ENCODE measurements at places on chromosomes 2 and 18.

- DNase-seq, result peak; percentile 68
Observed at GRCh38 chr2:28716265-28716865, 35.3 kb upstream of the PPP1CB start.

- DNase-seq, result no peak
Observed at GRCh38 chr18:77737405-77737804, 487.8 kb downstream of the GALR1 start.

DNA sequence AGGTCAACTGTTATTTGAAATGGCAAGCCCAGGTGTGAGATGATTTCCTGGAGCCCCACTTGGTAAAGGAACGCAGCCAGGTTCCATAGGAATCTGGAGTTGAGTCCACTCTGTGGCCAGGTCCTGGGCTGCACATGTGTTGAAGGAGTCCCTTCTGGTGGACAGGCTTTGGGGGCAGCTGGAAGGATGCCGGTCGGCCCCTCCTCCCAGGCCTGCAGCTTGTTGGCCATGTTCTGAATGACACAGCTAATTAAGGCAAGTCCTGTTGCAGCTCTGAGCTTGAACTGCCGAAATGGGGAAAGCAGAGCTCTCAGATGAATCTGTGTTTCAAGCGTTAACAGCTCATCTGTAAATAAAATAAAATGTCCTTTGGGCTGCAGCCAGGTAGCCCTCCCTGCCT, 23.8 kb downstream of the EN1 start:
- DNase-seq, result no peak

GRCh38 chr2:240229603-240230235, 89.3 kb upstream of the OTOS start:
- no peak for DNase-seq

DNA sequence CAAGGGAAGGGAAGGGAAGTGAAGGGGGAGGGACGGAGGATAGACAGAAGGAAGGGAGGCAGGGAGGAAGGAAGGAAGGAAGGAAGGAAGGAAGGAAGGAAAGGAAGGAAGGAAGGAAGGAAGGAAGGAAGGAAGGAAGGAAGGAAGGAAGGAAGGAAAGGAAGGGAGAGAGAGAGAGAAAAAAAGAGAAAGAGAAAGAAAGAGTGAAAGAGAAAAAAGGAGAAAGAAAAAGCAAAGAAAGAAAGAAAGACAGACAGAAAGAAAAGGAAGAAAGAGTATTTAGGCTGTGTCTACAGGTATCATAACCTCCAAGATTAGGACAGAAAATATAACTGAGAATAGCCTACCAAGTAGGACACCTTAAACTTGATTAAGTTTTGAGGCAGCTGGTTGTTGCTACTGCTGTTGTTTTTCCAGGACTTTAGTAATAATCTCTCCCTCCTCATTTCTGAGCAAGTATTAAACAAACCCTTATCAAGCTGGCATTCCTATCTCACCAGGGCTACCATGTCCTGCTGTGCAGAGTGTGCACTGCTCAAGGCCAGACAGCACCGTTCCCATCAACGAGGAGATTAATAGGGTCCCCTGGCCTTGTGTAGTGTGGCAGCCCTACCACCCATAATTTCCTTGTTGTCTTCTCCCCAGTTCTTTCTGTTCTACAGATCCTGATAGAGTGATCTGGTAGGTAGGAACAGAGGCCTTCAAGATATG, 90.5 kb upstream of the FHL2 start:
- DNase-seq, result no peak

GRCh38 chr18:51525453-51526225, 328.2 kb upstream of the MEX3C start:
- DNase-seq, result no peak

DNA sequence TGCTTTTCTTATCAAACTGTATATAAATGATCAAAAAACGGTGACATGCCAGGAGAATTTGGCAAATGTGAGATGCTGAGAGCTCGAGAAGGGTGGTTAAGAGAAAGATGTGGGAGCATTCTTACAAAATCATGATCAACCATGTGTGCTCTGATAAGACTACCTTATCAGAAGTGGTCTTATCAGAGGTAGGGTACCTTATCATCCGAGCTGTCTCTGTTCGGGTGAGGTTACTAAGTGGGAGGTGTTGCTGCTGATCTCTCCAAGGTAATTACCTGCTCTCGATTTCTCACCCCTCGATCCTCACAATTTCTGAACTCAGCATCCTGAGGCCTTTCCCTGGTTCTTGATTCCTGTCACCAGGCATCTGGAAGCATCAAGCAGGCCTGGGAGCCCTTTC, 813.0 kb upstream of the ID2 start:
- DNase-seq, result peak; percentile 30

- DNase-seq, result peak; percentile 74
Observed at GRCh38 chr18:78542204-78542603, 437.4 kb upstream of the SALL3 start.

DNA sequence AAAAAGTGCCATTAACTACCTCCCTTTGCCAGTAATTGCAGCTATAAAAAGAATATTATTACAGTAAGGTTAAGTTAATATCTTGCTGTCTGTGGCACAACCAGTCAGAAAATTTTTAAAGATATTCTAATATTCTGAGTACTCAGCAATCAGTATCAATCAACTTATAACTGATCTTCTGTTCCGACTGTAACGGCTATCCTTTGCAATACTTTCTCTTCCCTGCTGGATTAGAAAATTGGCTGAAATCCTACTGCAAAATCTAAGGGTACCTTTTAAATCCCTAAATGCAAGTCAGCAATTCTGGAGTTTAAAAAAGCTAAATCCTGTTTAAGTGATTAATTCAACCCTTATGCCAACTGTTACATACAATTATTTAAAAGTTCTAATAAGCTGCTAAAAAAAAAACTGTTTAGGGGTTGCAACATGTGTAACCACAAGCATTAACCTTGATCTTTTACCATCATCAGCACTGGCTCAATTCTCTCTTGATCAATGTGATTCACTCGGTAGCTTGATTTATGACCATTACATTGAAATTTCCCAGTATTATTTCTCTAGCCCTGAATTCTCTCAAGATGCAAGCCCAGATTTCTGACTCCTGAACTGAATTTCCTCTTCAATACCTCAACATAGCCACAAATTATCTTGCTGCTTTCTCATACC, 20.5 kb downstream of the GAREM1 start:
- no peak for DNase-seq

DNA sequence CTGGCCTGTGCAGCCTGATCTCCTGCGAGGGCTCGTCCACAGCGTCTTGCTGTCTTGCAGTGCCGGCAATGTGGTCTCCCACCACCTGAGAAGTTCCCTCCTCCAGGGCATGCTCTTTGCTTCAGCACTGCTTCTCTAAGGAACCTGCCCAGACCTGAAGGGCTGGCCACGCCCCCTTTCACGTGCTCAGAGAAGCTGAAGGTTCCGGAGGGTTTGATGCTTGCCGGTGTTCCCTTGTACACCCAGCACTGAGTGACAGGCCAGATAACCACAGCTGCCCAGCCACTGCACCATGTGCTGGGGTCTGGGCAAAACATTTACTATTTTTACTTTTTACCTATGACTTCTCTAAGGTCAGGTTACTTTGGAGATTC, 1.7 kb upstream of the POLR2D start:
- DNase-seq, result peak; percentile 81

- DNase-seq, result no peak
Observed at GRCh38 chr2:173353556-173353955, 1.1 kb upstream of the CDCA7 start.

DNA sequence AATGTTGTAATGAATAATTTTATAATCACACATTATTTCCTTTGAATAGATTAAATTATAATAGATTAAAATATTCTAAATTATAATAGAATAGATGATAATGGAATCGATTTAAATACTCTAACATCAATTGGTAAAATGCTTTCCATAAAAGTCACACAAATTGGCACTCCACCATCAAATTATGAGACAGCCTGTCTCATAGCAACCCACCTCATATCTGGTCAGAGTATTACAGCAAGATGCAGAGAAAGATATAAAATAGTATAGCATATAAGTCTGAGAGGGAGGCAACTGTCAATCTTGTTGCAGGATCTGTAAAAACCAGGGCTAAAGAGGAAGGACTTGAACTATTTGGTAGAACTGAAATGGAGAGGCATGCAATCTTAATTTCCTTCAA, 98.4 kb upstream of the NCKAP5 start:
- DNase-seq, result no peak

GRCh38 chr2:2689306-2689705, 358.2 kb upstream of the MYT1L start:
- DNase-seq, result no peak

- peak; percentile 49 for DNase-seq
Observed at GRCh38 chr2:104620801-104621200, 233.1 kb upstream of the POU3F3 start.

DNA sequence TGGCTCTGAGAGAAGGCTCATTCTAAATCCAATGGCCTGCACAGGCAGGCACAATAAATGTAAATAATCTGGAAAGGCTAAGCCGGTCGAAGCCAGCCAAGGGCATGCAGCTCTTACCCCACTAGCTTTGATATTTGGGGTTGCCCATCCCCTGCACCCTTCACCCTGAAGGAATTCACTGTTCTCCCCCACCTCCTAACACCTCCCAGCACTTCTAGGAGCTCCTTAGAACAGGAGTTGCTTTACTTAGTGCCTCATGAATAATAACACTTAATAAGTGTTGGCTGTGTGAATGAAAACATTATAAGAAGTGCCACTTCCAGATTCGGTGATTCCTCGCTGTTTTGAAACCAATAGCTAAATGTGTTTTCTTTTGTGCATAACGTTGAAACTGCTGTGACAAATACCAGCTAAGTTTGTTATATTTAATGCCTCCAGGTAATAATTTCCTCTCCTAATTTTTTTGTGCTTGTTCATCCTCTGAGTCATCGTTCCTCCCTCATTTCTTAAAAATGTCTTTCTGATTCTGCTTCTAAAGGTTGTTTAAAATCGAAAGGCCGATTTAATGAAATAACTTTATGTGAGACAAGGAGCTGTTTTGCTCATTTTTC, 458.8 kb downstream of the METTL4 start:
- no peak for DNase-seq

DNA sequence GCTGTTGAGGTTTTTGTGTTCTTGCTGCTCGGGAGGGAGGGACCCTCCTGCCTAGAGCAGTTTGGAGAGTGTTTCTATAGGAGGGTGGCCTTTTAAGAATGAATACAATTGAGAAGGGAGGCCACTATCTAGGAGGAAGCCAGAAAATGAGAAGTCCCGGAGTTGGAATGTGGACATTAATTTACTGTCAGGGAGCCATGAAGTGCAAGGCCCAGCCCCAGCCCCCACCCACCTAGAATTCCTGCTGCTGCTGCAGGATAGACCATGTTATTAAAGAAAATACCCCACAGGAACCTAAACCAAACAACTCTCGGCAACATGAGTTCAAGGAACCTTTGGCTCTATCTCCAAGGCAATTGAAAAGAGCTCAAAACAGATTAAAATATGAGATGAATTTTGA, 46.0 kb downstream of the ZBTB7C start:
- no peak for DNase-seq

DNA sequence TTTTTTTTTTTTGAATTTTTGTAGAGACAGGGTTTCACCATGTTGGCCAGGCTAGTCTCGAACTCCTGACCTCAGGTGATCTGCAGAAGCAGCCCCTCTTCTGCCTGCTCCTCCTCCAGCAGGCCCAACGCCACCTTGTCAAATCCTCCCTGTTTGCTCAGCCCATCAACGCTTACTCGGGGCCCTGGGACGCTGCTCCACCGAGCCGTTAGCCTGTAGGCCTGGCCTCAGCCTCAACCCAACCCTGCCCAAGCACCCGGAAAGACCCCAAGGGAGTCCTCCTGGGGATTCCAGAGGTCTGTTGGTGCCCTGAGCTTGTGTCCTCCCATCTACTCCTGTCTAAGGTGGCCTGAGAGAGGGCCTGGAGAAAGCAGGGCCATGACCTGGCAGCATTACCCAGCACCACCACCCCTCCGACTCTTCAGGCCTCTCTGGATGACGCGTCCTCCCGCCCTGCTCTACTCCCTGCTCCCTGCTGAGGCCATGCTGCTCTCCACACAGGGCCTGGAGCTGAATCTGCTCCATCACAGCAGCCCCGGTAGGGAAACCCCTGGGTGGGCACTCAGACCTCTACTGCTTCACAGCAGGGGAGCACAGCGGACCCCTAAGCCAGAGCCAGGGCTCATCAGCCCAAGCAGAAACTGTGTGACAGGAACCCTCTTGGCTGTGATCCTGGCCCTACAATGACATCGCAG, 3.2 kb downstream of the STK25 start:
- DNase-seq, result no peak

- DNase-seq, result no peak
Observed at GRCh38 chr2:14557111-14557510, 75.4 kb upstream of the LRATD1 start.

- DNase-seq, result no peak
Observed at GRCh38 chr2:230898713-230899091, 26.3 kb downstream of the GPR55 start.

Measured in hematopoietic multipotent progenitor cell treated with erythropoietin and hydrocortisone succinate and interleukin-3 and kit ligand, for 4 days (in vitro differentiated cells).